Activated T-cell treated with anti-CD3 and anti-CD28 coated beads, Interleukin-2, amount 50 U/mL, for 1 hour (primary cell): ENCODE measurements at places on chromosomes 5 and 9.

- DNase-seq, result no peak
These were observed 102.2 kb upstream of the SPATA31D4 start for GRCh38 chr9:81825846-81826516.

DNA sequence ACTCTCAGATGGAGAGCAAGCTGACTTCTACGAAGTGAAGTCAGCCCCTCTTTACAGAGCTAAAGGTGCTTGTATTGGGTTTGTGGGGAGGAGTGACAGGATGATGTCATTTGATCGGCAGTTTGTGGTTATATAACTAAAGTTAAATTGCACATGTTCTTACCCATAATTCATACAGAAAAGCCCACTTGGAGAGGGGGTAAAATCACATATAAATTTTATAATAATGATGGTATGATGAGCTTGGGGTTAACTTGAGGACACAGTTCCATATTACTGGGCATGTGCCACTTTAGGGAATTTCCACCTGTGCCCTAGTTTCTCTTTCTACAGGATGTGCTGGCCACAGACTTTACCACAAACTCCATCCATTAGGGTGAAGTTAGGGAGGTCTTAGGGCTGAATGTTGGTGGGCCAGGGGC lies 1178.6 kb upstream of the CDH9 start:
- DNase-seq, result no peak

- DNase-seq, result no peak
These were observed 17.0 kb upstream of the CYFIP2 start for GRCh38 chr5:157248821-157249470.

DNA sequence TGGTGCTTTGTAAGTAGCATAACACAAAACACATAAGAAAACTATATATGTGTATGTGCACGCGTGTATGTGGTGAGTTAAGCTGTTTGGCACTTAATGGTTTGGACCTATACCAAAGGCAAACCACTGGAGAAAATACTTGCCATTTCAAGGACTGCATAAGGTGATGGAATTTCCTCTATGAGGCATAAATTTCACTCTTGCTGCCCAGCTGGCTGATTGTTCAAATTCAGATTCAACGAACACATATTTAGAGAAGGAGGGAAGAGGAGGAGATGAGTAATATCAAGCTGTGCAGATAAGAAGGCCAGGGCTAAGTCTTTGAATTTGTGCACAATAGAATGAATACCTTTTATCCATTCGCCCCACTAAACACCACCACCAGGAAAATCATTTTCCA lies 470.6 kb upstream of the MPDZ start:
- DNase-seq, result no peak

- DNase-seq, result no peak
These were observed 20.9 kb downstream of the FOXE1 start for GRCh38 chr9:97873882-97874281.

DNA sequence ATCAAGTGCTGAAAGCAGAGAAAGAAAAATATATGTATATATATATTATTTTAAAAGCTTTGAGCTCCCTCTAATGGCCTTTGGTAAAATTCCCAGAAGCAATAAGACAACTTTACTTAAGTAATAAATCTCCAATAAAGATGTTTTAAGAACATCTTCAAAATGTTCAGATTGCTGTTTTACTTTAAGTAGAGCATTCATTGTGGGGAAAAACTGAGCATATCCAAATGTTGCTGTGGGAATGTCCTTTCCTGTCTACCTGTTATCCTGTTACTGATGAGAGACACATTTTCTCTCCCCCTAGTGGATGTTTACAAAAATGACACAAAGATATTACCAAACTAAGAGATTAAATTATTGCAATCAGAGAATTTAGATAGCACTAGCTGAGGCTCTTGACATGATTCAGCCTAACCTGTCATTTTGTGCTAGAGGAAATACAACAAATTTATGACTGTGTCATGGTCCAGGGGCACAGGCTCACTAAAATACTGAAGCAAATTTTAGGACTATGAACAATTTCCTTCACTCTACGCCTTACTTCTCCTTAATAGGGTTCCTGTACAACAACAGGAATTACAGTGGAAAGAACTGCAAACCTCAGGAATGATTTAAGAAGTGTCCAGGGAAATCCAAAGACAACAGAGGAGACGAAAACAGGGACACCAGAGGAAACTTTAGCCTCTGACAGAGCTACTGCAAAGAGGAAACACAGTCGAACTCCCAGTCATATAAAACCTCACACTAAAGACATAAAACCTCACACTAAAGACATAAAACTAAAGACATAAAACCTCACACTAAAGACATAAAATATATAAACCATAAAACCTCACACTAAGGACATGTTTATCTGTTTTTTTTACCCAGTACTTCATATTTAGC lies 24.3 kb upstream of the PRRC1 start:
- DNase-seq, result no peak
